ENCODE measurements at places on chromosomes 12 and 14. TPM values are rescaled to one million over a fixed set of nuclear protein-coding genes. Genes with fewer than 3 reads are reported as not detected.

- DNase-seq = no peak
These were observed 4.0 kb downstream of the ACVRL1 start for GRCh38 chr12:51911307-51911706.

DNA sequence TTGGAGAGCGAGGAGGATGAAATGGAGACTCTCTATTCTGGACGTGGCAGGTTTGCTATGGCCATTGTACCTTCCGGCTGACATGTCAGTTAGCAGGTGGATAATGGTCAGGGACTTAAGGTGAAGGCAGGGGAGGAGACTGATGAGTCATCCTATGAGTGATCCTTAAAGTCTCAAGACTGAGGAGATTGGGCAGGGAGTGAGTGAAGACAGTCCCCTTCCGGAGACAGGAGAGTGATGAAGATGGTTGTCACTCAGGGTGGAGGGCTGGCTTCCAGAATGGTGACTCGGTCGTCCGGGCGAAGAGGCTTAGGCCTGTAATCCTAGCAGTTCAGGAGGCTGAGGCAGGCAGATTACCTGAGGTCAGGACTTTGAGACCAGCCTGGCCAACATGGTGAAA, 49.8 kb upstream of the CCDC63 start:
- no peak for DNase-seq

ALG10B gene
- total RNA-seq = 7.5 TPM

PPP1CC gene
- 98.0 TPM for total RNA-seq

Data from posterior vena cava (tissue), 2 donors.